ENCODE measurements at places on chromosomes 7 and 10.
A peak's percentile ranks its signal among the peaks of the same experiment; 100 is the strongest.

- DNase-seq = no peak
These were observed 82.5 kb upstream of the LRGUK start for GRCh38 chr7:134044682-134045081.

- DNase-seq = no peak
These were observed 16.9 kb downstream of the C10orf53 start for GRCh38 chr10:49696311-49696710.

DNA sequence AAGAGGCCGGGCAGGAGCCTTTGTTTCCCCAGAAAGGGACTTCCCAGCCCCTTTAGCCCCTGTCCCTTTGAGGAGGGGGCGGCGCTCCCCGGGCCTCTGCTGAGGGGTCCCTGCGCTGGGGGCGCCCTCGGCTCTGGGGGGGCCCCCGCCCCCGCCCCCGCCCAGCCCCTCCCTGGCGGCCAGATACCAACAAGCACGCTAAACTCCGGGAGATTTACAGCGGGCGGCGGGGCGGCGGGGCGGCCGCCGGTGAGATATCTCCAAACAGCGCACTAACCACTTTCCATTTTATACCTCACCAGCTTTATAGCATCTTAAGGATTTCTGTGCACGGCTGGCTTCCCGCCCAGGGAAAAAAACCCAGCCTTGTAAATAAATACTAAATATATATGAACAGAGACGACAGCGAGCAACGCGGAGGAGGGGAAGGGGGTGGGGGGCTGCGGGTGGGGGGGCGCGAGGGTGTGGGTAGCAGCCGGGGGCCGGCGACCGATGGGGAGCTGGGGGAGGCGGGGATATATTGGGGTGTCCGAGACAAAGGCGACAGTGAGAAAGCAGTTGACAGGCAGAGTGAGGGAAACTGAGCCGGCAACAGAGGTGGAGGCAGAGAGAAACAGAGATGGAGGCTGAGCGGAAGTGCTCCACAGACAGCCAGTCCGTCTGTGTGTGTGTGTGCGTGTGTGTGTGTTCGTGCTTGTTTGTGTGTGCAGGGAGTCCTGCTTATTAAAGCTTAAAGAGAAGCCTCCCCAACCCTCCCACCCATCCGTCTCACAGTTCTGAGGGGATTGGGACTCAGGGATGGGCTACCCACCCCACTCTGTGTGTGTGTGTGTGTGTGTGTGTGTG, 85.8 kb downstream of the HIF1AN start:
- DNase-seq = no peak

DNA sequence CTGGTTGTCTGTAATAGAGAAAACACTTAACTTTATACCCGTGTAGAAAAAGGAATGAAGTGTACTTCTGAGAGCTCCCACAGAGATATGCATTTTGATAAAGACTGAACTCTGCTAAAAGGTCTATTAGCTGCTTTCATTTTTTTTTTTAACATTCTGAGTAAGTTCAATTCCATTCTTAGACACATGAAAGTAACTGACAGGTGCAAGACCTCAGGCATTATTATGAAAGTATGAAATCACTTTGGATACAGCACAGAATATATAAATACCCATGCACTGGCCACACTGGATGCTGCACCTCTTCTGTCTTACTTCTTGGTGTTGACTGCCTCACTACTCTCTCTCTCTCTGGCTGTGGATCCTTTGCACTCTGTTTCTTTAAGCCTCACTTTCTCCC, 46.2 kb downstream of the VWDE start:
- no peak for DNase-seq

- DNase-seq = no peak
These were observed 21.0 kb downstream of the ANXA11 start for GRCh38 chr10:80184291-80184690.

DNA sequence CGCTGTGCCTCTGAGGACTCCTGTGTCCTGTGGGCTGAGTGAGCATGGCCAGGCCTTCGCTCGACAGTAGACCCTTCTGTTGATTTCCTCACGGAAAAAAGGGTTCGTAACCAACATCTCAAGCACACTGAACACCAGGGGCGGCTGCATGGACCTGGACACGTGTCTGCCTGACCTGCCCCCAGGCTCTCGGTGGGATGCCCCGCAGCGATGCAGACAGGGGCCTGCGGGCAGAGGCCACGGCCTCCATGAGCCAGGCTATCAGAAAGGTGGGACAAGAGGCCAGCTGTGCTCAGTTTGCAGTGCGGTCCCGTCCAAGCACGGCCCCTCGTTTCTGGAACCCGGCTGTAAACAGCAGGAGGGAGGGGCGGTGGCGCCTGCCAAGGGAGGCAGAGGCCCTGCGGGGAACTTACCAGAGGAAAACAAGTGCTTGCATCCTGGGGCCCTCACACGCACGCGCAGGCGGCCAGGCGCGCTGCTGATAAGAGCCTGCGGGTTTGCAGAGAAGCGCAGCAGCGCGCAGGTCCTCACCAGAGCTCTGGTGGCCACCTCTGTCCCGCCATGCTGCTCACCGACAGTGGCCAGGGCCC, 10.6 kb downstream of the GPR146 start:
- DNase-seq = no peak

DNA sequence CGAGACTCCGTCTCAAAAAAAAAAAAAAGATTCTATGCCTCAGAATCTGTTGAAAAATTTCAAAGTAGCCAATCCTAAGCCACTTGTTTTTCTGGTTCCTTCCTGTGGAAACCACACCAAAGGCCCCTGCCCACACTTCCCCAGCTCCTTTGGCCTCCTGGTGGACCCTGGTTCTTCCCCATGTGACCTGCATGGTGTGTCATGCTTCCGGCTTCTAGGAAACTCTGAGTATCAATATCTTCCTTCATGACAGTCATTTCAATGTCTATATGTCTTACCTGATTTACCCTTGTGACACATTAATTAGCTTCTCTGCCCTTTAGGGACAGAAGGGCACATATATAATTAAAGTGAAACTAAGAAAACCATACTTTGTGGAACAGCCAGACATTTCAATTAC, 80.4 kb upstream of the GRB10 start:
- DNase-seq = no peak

DNA sequence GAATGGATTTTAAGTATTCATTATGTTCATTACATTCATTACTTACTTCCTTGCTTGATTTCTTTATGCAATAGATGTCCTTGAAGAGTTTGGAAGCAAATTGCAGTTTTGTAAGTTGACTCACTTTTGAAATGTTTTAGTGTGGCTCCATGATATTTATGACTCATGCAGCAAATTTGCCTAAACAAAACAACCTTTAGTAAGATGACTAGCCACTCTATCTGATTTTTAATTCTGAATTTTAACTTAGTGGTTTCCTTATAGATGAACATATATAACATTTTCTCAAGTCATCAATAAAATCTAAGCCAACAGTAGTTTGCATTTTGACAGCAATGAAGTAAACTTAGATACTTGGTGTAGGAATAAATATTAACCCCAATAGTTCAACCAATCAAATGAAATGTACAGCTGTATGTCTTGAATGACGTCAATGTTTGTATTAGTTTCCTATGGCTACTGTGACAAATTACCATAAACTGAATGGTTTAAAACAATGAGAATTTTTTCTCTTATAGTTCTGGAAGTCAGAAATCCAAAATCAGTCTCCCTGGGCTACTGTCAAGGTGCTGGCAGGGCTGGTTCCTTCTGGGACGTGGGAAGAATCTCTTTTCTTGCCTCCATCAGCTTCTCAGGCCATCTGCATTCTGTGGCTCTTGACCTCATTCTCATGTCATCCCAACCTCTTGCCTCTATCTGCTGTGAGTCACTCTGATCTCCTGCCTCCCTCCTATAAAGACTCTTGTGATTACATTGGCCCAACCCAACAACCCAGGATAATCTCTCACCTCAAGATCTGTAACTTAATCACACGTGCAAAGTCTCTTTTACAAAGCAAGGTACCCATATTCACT, 73.4 kb downstream of the AHR start:
- peak; percentile 98 for DNase-seq

DNA sequence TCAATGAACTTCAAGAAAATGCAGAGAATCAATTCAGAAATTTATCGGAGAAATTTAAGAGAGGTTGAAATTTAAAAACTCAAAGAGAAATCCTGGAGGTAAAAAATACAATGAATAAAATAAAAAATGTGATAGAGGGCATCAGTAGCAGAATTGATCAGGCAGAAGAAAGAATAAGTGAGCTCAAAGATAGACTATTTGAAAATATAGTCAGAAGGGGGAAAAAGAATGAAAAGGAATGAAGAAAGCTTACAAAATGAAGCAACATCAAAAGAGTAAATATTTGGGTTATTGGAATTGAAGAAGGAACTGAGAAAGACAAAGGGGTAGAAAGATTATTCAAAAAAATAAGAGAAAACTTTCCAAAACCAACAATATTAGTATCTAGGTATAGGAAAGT, 291.4 kb downstream of the SH2D4B start:
- DNase-seq = no peak

GRCh38 chr10:116752969-116753665, 10.8 kb upstream of the HSPA12A start:
- no peak for DNase-seq

GRCh38 chr10:1776127-1776662, 38.9 kb upstream of the ADARB2 start:
- no peak for DNase-seq

- DNase-seq = no peak
These were observed 145.3 kb downstream of the SFMBT2 start for GRCh38 chr10:7265396-7266123.

DNA sequence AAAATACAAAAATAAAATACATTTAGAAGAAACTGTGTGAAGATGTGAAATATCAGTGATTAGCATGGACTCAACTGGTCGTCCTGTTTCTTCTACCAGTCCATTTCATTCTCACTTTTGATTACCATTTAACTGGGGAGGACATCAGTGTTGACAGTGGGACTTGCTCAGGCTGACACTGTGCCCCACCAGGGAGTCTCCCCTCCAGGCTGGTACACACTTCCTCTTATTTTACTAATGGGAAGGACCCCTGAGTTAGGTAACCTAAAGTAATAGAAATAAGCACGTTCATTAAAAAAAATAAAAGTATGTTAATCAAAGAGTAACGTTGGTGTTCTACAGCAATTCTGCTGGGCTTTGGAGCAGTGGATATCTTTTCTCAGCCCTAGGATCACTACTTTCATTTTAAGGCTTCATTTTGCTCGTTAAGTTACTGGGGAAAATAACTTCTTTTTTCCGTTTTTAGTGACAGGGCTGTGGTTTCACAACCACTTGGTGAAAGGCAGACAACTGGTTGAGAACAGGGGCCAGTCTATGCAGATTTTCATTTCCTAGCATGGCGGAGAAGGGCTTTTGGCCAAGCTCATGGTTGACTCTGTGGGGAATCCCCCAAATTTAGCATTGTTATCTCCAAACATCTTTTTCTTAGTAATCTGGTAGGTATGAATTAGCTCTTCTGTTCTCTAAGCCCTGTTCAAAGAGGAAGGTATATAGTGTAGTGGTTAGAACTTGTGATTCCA, 2.1 kb downstream of the SNX10 start:
- DNase-seq = no peak

DNA sequence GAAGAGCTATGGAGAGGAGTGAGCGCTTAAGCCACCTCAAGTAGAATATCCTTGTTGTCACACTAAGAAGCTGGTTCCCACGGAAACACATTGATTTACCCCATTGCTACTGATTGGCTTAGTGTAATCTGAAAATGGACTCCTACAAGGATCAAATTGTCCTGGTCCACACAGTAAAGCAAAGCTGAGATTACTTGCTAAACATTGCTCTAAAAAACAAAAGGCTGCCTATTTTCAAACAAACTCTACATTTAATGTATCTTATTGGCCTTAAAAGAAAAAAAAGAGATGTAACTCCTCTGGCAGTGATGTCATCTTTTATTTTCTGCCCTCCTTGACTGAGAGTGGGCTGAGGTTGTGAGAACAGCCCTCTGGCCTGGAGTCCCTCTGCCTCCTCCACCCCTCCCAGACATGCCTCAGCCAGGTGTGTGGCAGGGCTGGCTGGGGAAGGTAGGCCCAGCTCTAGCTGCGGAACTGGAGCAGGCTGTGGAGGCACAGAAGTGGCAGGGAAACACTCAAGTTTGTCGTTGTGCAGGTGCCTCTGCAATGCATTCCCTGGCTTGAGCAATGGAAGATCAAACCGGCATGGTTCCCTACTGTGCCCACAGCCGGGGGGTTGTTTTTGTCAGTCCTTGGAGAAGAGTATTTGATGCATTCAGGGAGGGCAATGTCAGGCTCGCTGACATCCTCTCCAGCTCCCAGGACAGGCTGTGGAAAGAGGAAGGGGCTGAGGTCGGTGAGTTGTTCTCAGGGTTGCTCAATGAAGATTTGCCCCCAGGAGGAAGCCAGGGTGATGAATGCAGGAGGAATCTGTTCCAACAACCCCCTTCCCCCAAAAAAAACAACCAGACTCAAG, 9.1 kb downstream of the KLF6 start:
- peak; percentile 45 for DNase-seq

- DNase-seq = no peak
These were observed 95.0 kb downstream of the KLF6 start for GRCh38 chr10:3689871-3690510.

DNA sequence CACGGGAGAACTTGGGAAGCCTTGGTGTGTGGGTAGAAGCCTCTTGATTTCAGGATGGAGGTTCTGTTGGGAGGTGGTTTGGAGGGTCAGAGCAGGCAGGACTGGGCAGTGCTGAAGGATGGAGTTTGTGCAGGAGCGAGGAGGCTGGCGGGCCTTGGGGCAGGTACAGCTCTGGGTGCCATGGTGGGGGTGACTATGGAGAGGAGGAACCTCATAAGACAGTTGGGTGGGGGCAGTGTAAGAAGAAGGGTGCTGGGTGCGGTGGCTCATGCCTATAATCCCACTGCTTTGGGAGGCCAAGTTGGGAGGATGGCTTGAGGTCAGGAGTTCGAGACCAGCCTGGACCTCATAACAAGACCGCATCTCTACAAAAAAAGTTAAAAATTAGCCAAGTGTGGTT, 54.7 kb upstream of the GTF2IRD1 start:
- no peak for DNase-seq

GRCh38 chr7:101823096-101823495, 5.7 kb downstream of the CUX1 start:
- no peak for DNase-seq

- DNase-seq = no peak
These were observed 4.3 kb downstream of the AOC1 start for GRCh38 chr7:150856303-150857275.

- DNase-seq = no peak
These were observed 23.9 kb downstream of the MACC1 start for GRCh38 chr7:20193242-20193777.

DNA sequence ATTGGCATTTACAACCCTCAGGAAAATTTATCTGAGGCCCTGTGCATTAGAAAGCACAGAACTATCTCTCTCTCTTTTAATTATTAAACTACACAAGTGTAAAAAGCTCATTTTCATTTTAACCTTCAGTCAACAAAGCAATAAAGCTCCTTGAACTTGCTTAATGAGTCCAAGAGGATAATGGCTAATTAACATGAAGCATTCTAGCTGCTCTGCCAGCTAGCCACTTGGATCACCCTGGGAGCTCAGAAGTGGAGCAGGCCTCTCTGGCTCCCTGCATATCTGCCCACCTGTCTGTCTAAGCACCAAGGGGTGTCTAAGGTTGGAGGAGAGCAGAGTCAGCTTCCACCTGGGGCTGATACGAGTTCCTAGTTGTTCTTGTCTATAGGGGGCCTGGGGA, 56.0 kb upstream of the SLC35G1 start:
- DNase-seq = no peak
